ENCODE measurements at places on chromosomes 5 and 9.

GRCh38 chr5:157143127-157143971 lies 684 bp upstream of the MED7 start:
- DNase-seq: no peak

DNA sequence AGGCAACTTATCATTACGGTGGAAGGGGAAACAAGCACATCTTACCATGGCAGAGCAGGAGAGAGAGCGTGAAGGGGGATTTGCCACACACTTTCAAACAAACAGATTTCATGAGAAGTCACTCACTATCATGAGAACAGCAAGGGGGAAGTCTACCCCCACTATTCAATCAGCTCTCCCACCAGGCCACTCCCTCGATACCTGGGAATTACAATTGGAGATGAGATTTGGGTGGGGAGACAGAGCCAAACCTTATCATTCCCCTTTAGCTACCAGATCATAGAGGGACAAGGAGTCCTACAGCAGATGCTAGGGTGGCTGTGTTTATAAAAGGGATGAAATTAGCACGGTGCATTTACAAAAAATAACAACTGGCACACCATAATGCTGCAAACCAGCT lies 2149.4 kb upstream of the ACO1 start:
- DNase-seq: no peak

DNA sequence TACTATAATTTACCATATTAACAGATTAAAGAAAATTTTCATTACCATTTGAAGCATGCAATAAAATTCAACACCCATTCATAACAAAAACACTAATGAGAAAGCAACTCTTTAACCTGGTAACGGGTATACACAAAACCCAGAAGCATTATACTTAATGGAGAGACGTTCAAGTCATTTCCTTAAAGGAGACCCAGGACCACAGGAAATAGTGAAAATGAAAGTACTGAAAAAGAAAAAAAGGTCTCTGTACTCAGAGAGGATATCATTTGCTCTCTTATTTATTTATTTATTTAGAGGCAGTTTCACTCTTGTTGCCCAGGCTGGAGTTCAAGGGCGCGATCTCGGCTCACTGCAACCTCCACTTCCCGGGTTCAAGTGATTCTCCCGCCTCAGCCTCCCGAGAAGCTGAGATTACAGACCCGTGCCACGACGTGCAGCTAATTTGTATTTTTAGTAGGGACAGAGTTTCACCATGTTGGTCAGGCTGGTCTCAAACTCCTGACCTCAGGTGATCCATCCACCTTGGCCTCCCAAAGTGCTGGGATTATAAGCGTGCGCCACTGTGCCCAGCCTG lies 61.6 kb downstream of the SETX start:
- DNase-seq: no peak

DNA sequence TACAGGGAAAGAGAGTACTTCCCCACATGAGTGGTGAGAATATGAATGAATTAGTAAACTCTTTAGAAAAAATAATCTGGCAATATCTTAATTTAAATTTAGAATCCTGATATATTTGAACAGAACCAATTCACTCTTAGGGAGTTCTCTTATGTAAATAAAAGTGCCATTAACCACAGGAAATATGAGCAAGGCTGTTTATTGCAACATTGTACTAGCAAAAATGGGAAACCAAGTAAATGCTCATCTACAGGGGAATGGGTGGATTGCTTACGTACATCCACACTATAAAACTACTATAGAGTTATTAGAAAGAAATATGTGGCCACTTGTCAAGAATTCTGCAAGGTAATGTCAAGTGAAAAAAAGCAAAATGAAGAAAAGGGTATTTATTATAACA lies 274.5 kb downstream of the TLE1 start:
- no peak for DNase-seq

DNA sequence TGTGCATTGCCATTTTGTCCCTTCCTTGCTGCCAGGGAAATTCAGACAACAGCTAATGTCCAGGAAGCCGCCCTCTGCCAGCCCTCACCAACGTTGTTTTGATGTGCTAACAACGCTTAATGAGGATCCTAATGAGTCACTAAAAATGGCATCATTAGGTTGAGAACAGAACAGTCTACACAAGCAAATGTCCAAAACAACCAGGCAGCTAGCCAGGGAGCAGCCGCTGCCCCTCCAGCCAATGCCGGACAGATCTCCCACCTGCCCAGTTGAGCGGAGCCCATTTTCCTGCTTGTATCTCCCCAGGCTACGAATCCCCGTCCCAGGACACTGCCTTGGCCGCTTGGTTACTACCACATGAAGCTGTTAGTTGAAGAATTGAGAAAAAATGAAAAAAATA lies 40.4 kb upstream of the UNC5A start:
- DNase-seq: no peak

DNA sequence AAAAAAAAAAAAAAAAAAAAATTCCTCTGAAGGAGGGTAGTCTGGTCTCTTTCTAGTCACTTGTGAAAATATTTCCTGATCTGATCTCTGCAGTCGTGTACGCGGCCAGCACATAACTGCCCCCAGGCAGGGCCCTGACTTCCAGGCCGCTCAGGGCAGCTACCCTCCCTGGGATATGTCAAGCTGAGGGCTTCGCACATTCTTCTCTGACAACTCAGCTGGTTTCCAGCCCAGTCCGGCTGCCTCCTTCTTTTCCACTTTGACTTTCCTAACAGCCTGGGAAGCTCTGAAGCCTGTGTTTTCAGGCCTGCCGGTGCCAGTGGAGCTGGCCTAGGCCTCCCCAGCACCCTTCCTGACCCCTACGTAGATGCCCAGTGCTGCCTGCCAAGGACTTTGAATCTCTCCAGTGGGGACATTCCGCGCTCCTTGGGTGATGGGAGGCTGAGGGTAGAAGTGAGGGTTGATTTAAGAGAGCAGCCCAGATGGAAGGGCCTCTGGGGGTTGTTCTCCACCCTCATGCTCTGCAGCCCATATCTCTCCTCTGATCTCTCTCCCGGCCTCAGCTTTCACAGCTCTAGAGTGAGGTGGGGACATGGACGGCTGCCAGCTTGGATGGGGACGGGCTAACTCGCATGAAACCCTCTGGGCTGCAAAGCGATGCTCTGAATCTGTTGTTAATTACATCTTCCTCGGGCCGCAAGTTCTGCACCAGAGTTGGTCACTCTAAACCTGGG lies 20.7 kb downstream of the COL5A1 start:
- peak; percentile 56 for DNase-seq

DNA sequence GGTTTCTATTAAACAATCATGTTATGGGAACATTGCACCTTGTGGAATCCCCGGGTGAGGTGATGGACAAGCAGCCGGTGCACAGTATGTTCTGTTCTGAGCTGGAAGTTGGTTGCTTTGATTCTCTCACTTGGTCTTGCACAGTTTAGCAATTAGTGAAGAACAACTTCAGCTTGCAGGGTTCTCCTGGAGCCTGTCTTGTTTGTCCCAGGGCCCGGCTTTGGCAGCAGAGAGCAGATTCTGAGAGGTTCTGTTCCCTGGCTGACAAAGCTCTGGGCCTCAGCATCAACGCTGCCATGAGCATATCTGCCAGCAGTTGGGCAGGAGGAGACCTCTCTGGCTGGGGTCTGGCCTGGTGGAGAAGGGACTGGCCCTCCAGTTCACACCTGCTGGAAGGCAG lies 16.9 kb downstream of the GADD45G start:
- DNase-seq: no peak

DNA sequence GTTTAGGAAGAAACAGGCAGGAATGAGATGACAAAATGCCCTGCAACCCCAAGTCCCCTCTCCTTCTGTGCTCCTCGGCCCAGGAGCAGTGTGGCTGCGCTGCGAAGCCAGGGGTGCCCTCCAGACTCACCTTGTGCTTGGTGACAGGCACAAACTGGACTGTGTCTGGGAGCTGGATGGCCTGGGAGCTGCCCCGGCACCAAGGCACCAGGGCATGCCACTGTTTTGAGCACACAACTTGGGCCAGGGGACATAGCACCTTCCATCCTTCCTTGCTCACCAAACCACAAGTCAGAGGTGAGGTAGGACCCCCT lies 51.1 kb downstream of the PRRT1B start:
- no peak for DNase-seq

GRCh38 chr5:35345222-35345621 lies 114.9 kb upstream of the PRLR start:
- DNase-seq: no peak

GRCh38 chr5:106860398-106861044 lies 810.2 kb downstream of the EFNA5 start:
- no peak for DNase-seq

GRCh38 chr9:111484572-111484894 lies 350 bp upstream of the ECPAS start:
- no peak for DNase-seq

DNA sequence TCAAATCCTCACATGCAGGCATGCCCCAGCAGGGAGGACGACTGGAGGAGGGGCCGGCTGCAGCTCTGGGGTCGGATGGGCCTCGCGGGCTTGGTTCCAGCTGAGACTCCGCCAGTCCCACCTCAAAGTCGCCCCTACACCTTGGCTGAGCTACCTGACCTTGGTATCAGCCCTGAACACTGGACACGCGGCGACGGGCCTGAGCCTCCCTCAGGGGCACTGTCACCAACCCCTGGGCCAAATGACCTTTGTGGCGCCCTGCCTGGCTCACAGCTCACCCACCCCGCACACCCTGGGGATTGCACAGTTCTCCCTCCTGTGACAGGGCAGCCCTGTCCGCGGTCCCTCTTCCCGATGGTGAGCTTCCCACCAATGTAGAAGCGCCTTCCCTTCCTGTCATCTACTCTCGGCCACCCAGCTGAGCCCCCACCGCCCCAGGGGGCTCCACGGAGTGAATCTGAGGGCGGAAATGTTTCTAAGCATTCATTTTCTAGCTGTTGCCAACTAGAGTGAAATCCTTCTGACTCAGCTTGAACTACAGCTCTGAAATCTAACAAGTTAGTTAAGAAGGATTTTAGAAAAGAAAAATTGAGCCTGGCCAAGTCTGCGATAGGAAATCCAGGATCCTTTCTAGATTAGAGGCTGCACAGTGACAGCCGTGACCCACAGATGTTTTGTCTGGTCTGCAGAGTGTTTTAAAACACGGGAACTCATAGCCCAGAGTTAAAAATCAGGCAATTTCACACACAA lies 138.9 kb upstream of the PHYKPL start:
- no peak for DNase-seq

- DNase-seq: no peak
These were observed 47.0 kb downstream of the UBE2QL1 start for GRCh38 chr5:6495433-6496206.

DNA sequence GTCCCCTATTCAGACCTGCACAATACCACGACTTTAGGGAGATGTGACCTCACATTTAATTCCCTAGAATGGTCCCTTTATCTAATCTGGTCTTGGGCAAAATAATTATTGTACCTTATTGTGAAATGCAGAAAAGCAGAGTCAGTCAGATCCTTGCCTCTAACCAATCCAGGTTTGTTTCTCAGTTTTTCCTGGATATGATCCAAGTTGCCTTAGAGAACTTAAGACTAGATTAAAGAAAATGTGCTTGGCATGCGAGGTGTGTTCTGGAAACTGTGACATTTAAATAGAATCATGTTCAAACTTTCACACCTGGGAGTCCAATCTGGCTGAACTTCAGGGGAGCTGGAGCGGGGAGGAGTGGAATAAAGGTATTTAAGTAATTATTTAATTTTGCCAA lies 696.2 kb downstream of the DNAH5 start:
- no peak for DNase-seq

GRCh38 chr5:34009610-34010009 lies 1.8 kb upstream of the AMACR start:
- no peak for DNase-seq

- DNase-seq: no peak
These were observed 45.4 kb upstream of the FBXW11 start for GRCh38 chr5:172051643-172052339.

DNA sequence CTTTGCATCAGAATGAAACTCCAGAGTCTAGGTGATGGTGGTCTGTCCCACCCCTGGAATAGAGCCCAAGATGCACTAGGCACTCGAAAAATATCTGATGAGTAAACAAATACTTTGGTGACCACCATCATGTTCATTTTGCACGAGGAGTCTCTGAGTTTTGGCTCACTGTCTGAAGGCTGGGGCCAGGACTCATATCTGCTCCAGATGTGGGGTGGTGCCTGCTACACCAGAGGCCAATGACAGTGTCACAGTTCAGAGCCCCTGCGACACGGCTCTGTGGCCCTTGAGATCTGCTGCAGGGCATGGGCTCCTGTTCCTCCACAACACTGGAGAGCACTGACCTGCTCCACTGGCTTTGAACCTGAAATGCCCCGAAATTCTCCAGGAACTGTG lies 164.6 kb downstream of the ROR2 start:
- DNase-seq: no peak

GRCh38 chr5:128197896-128198522 lies 114.4 kb downstream of the SLC12A2 start:
- no peak for DNase-seq

- no peak for DNase-seq
These were observed 28.1 kb downstream of the ACSL6 start for GRCh38 chr5:131983244-131983771.

DNA sequence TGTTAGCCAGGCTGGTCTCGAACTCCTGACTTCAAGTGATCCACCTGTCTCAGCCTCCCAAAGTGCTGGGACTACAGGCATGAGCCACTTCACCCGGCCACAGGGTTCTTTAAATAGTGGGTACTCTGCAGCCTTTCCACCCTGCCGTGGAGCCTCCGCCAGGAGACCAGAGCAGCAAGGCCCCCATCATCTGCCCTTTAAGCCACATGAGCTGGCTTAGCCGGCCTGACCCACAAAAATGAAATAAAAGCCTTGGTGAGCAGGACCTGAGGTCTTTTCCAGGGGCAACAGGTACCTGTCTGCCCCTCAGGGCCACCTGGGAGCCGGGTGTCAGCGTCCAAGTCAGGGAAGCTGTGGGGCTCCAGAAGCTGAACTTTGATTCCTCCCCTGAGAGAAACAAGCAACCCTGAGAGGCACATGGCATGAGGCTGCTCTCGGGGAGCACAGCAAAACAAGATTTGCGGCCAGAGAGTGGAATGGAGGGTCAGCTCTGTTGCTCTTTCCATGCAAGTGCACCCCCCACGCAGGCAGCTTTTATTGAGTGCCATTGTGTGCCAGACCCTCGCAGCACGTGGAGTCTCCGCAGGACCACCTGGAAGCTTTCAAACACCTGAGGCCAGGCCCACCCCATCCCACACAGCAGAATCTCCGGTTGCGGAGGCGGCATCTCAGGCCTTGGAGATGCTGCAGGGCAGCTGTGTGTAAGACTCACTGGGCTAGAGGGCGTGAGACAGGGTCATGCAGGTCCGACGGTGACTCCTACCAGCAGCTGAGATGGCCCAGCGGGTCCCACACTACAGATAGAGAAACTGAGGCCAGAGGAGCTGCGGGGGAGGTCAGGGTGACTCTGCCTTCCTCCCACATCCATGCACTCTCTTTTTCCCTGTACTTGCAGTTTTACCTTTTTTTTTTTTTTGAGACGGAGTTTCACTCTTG lies 4.8 kb upstream of the WNK2 start:
- DNase-seq: no peak

DNA sequence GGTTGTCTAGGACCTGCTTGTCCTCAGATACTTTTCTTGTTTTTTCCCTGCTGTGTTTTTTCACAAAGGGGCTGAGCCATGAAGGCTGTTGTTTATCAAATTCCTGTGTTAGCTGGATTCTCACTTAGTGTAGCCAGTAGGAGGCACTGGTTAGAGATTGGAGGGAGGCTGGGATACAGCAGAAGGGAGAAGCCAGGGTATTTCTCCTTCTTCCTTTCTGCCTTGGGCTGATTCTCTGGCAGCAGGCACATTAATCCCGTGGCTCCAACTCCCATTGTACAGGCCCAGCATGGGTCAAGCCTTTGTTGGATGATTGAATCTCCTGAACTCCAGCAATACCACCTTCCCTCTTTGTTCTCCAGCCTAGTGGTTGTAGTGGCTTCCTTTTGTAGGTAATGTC lies 46.4 kb upstream of the FAM170A start:
- no peak for DNase-seq

GRCh38 chr9:25260046-25260445 lies 418.2 kb downstream of the TUSC1 start:
- DNase-seq: no peak
